ENCODE measurements at places on chromosomes 12 and 14.

DNA sequence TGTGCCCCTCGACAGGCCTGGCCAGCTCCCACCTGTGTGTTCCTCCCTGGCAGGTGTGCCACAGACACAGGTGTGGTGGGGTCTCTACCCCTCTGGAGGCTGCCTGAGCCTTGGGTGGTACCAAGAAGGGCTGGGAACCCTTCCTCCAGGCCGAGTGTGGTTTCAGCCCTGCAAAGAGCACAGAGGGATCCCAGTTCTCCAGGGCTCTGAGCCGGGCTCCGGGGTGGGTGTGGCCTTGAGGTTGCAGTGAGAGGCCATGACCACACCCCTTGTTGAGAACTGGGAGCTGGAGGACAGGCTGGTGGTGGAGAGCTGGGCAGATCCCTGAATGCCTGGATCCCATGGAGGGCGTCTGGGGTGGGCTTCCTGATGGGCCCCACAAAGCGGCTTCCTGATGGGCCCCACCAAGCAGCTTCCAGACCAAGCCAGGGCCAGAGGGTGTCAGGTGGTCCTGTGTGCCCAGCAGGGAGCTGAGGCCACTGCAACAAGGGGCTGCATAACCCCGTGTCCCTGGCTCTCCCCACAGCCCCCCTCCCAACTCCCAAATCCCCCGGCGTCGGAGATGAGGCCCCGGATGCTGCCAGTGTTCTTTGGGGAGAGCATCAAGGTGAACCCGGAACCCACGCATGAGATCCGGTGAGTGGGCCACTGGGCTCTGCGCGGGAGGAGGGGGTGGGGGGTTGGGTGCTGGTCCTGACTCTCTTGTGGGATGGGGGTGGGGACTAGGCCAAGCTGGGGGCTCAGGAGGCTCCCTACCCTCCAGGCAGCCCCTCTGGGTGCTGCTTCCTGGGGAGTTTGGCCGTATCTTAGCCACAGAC, 16.6 kb downstream of the RFLNA start:
- DNase-seq: no peak

DNA sequence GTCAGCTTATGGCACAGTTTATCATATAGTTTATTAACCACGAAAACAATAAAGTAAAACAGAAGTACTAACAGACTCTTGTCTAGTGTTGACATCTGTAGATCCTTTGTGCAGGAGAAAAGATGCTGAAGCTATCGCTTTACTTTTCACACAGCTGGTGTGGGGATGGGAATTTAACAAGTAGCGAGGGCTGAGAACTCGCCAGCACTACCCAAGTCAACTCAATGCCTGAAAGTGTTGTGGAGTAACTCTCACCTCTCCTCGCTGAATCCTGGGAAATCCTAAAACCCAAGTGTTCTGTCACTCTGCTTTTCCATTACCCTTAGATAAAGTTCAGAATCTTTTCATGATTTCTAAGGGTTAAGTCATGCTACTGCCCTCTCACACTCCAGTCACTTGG, 264.2 kb downstream of the BMP4 start:
- DNase-seq: no peak

GRCh38 chr12:89333564-89334252, 18.6 kb downstream of the DUSP6 start:
- no peak for DNase-seq

- no peak for DNase-seq
Measured at GRCh38 chr12:86249276-86249675, 6.9 kb downstream of the MGAT4C start.

DNA sequence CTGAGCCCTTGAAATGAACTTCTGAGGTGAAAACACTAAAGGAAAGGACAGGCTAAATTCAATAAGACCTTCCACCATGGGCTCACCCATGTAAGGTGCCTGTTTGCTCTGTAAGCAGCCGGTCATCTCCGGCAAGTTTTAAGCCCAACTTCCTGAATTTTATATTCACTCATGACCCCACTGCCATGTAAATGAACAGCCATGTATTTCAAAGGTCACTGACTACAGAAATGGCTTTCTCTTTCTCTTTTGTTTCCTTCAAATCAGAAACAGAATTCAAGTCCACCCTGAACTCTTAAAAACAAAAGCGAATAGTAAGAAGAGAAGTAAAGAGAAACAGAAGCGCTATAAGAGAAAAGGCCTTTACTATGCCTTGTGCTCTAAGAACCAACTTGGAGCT, 61.7 kb upstream of the OVCH1 start:
- DNase-seq: no peak

DNA sequence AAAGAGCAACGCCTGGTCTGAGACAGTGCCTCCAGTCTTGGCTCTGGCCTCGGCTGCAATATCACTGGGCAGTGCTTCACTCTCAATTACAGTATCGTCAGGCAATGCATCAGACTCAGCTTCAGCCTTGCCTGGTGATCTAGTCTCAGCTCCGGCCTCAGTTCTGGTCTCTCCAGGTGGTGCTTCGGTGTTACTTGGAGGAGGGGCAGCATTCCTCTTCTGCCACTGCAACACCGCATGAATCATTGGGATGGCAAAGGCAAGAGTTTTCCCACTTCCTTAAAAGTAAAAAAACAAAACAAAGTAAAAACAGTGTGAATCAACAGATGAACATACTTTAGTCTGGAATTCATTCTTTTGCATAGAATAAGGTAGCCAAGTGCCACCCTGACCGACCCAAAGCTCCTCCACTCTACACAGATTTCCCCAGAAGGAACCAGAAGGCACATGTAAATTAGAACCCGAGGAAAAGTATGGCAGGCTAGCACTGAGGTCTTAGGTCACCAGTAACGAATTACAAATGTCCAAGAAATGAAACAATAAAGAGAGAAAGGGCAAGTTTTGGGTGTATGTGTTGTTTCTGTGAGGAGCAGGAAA, 18.6 kb downstream of the DDX24 start:
- no peak for DNase-seq
